ENCODE measurements at places on chromosomes 11 and 22.

- no peak for DNase-seq
These were observed 5.7 kb downstream of the CBLIF start for GRCh38 chr11:59839615-59840014.

DNA sequence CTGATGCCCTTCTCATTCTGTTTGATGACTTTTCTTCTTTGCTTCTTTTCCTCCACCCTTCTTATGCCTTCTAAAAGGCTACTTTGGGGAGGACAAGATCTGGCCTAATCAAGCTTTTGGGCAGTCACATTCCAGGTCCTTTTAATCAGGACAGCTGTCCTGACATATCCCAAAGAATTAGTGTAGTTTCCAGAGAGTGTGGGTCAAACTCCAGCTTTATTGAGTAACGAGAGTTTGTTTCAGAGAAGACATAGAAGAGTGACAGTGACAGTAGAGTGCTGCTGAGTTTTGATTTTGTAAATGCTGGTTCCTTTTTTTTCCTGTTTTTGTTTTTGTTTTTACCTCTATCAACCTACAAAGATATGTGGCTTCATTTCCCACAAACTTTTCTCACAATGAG lies 158.4 kb upstream of the SESN3 start:
- DNase-seq = no peak

GRCh38 chr11:11316651-11317230 lies 36.3 kb downstream of the CSNK2A3 start:
- DNase-seq = no peak

GRCh38 chr11:14971865-14972580 lies at the start of gene CALCA:
Gene CALCA, minus strand, starts transcription at chr11:14972351. Its CDS starts 1,159 bp downstream, at chr11:14971192.
- no peak for DNase-seq

DNA sequence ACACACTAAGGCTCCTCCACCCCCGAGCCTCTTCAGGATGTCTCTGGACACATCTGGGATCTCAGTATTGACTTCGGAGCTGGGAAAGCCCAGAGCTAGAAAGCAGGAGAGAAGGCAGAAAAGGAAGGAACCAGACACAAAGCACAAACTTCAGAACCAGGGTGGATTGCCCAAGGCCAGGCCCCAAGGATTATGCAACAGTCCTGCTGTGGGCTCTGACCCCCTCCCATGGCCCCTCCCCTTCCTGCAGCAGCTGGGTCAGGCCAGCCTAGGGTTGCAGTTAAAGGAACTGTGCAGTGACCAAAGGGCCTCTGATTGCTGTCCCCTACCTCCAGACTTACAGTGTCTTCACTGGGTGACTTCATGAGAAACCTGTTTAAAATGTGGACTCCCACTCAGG lies 5.3 kb downstream of the KCNE3 start:
- DNase-seq = no peak

- DNase-seq = no peak
These were observed 310.5 kb downstream of the SWAP70 start for GRCh38 chr11:9974375-9974774.

All from activated naive CD4-positive, alpha-beta T cell treated with anti-CD3 and anti-CD28 coated beads, Interleukin-2, amount 50 U/mL, for 16 hours (primary cell).